GM23248 (cell line): ENCODE measurements at places on chromosomes 6 and 20. TPM values are rescaled to one million over a fixed set of nuclear protein-coding genes. Genes with fewer than 3 reads are reported as not detected.

DNA sequence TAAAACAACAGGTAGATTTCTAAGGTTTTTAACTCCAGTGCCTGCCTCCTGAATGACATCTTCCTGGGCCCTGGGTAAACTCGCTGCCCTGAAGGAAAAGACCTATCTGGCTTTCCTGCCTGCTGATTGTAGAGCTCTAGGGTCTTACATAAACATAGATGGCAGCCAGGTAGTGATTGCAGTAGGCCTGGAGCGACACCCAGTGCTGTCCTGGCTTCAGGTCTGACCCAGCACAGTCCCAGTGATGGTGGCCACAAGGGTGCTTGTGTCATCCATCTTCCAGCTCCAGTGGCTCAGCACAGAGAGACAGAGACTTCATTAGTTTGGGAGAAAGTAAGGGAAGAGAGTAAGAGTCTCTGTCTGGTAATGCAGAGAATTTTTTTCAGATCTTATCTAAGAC lies 542.9 kb upstream of the IMPG1 start:
- no peak overlapping the region for H3K27ac ChIP-seq
- no peak overlapping the region for H3K4me3 ChIP-seq
- DNase-seq = no peak
- no peaks in the 10 kb centered on the region for H3K36me3 ChIP-seq
- H3K4me1 ChIP-seq = no peaks in the 10 kb centered on the region

DNA sequence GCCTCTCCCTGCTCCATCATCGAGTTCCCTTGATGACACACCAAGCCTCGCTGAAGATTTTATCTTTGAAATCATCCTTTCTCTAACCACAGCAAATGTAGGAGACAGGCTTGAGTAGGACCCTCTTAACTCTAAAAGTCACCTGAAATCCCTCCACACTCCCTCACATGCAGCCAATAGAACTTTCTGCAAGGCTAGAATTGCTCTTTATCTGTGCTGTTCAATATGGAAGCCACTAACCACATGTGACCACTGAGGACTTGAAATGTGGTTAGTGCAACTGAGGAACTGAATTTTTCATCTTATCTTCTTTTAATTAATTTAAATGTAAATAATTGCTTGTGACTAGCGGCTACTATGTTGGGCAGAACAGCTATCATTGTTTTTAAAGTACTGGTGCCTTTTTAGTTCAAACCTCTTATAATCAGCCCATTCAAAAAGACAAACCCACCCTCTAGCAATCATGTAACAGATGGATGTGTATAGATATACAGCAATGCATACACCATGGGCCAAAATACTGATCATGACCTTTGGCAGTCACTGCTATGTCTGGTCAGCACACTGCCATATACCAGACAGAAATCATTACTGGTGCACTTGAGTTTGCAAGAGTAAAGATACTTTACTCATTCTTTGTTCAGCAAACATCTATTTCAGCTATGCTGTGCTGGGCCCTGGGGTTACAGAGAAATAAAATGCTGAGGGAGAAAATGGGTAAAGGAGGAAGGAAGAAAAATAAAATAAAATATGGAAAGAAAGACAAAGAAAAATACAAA lies 50.0 kb downstream of the GFOD1 start:
- no peak overlapping the region for H3K4me3 ChIP-seq
- no peaks in the 10 kb centered on the region for H3K36me3 ChIP-seq
- peaks cover 6% of the 10 kb centered on the region; the same call in 1 of the 2 replicates for H3K4me1 ChIP-seq
- no peak overlapping the region for H3K27ac ChIP-seq

DNA sequence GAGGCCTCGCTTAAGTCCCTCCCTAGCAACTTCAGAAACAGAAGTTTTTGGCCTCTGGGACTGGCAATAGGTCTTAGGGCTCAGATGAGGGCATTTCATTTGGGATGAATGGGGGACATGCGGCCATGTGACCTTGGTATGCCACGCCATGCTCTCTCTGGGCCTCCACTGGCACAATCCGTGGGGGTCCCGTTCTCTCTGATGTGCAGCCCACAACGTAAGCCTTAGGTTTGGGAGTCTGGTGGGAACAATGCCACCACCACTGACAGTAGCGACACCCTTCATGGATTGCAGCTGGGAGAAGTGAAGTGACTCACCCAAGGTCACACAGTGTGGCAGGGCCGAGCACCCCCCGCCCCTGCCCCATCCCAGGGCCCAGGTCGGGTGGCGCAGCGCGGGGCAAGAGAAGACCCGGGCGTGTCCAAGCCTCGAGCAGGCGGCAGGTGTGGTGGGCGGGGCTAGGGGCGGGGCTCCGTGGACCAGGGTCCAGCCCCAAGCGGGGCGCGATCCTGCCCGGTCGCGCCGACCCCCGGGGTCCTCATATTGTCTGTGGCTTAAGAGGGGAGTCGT lies 864 bp upstream of the CEBPB start:
- DNase-seq = peak; percentile 40
- no peaks in the 10 kb centered on the region for H3K27me3 ChIP-seq
- H3K4me3 ChIP-seq = no peak overlapping the region; the same call in 1 of the 2 replicates

Gene TGM2
- 311 and 339 TPM in 2 replicates for total RNA-seq

DNA sequence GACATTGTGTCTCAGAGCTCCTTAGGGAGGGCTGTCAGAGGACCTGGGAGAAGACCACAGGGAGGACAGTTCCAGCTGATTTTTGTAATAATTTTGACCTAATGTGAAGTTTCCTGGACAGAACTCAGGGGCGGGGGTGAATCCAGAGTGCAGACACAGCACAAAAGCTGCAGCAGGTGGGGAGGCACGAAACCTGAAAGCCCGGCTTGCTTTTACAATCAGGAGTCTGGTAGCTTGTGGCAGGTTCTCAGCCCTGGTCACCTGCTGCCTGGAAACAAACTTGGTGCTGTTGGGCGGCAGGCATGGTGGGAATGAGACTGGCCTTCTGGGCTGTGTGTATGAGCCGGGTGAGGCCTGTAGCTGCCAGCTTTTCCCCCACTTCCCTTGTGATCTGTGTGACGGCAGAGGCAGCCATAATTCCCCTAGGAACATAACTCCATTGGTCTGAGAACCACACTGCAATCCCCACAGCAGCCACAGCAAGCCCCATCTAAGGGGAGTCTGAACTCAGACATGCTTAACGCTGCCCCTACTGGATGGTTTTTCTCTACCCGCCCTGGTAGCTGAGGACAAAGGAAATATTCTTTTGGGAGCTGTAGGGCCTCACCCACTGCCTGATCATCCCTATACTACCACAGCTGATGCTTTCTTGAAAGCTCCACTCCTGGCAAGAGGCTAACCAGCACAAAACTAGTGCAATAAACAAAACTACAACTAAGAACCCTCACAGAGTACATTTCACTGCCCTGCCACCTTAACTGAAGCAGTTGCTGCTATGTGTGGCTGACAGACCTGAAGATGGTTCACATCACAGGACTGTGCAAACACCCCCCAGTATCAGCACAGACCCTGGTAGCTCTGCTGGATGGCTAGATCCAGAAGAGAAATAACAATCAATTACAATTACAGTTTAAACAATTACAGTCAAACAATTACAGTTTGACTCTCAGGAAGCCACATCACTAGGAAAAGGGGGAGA lies 1055.1 kb upstream of the GJE1 start:
- H3K4me1 ChIP-seq = no peaks in the 10 kb centered on the region
- no peaks in the 10 kb centered on the region for H3K27me3 ChIP-seq
- peak; percentile 3 for DNase-seq
- H3K4me3 ChIP-seq = no peak overlapping the region
- H3K36me3 ChIP-seq = no peaks in the 10 kb centered on the region
- H3K27ac ChIP-seq = no peak overlapping the region

Gene SMOC2
- not detected in 2 replicates for total RNA-seq

DNA sequence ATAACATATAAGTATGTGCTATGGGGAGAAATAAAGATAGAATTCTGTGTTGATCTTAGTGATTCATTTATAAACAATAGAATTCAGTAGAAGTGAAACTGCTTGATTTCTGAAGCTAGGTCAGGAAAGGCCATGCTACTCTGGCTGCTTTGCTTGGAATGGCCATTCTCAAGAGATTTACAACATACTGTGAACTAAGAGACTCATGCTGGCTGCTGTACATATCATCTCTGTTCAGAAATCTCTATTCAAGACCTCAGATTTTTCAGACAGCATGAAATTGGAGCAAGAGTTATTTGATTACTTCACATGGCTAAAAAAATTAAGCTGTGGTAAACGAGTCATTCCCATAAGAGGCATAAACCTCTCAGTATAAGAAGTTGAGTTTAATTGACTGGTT lies 662.6 kb downstream of the BCKDHB start:
- DNase-seq = peak; percentile 44
- no peaks in the 10 kb centered on the region for H3K36me3 ChIP-seq
- peak overlapping the region; percentile 22; the same call in 1 of the 2 replicates for H3K27ac ChIP-seq
- H3K4me3 ChIP-seq = no peak overlapping the region

DNA sequence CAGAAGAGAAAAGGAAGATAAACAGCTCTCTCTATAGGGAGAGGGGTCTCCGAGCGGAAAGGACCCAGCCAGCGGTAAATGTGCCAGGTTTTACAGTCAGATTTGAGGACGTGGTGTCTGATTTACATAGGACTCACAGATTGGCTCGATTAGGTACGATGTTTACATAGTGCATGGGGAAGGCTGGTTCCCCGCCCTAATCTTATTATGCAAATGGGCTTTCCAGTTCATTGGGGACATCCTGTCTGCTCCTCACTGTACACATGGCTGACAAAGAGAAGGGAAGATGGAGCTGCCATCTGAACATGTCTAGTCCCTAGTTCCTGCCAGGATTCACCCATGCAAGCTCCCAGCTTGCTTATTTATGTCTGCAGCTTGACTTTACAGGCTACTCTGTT lies 119.9 kb downstream of the RNF144B start:
- DNase-seq = no peak
- no peaks in the 10 kb centered on the region for H3K27me3 ChIP-seq
- no peak overlapping the region for H3K4me3 ChIP-seq
- no peak overlapping the region for H3K27ac ChIP-seq

DNA sequence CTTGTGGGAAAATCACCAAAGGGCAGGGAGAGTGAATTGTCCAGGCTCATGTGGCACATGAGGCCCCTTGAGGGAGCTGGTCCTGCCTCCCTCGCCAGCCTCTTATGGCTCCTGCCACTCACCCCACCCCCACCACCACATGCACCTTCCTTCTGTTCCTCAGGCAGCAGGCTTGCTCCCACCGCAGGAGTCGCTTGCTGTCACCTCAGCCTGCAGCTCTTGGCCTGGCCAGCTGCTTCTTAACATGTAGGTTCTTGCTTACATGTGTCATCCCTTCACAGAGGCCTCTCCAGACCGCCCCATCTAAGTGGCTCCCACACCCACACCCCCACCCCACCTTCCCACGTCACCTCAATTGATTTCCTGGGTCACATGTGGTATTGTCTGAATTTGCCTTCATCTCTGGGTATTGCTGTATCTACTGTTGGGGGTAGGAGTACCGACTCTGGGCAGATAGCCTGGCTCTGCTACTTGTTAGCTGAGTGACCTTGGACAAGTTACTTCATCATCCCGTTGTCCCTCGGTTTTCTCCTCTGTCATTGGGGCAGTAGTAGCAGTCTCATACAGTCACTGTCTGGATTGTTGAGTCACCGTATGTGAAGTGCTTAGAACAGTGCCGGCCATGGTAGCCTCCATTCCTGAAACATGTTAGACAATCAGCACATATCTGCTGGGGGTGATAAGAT lies 41.7 kb downstream of the SLC9A8 start:
- H3K36me3 ChIP-seq = 0 out of 2 replicates have a peak, but pooled peaks cover 11% of the 10 kb centered on the region
- H3K4me3 ChIP-seq = no peak overlapping the region
- H3K27ac ChIP-seq = no peak overlapping the region
- DNase-seq = no peak
- no peaks in the 10 kb centered on the region for H3K4me1 ChIP-seq

Gene ETV7
- total RNA-seq = 0.32 TPM in 1 of 2 replicates, not detected in the other
